ENCODE measurements at places on chromosomes 2 and 18.
A peak's percentile ranks its signal among the peaks of the same experiment; 100 is the strongest.

DNA sequence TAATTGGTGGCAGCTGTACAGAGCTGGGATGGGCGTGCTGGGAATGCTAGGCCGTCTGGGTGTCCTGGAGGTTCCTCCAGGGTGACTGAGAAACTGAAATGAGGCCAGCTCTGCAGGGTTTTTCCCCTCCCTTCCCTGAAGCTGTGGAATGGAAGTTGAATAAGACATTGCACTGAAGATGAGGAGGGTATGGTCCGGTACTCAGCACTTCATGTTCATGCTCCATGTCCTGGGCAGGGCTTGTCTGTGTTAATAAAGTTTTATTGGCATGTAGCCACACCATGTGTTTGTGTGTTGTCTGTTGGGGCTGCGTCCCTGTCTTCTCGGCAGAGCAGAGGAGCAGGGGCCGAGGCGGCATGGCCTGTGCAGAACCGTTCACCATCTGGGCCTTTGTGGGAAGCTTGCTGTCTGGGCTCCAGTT lies 154.0 kb downstream of the LDLRAD4 start:
- no peak for DNase-seq

DNA sequence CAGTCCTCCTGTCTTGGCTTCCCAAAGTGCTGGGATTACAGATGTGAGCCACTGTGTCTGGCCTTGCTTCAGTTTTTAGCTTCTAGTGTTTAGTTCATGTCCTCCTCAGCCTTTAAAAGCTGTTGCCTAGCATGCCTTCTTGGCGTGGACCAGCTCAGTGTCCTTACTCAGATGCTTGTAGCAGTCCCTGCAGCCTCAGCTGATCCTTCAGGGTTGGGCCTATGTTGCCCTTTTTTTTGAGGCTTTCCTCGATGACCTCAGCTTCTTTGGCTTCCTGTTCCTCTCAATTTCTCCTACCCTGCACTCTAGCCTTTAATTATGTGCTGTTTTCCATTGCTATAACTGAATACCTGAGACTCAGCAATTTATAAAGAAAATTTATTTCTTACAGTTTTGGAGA lies 57.7 kb downstream of the TANC1 start:
- no peak for DNase-seq

GRCh38 chr2:101003278-101003775 lies 1.2 kb downstream of the RPL31 start:
- DNase-seq, result no peak

DNA sequence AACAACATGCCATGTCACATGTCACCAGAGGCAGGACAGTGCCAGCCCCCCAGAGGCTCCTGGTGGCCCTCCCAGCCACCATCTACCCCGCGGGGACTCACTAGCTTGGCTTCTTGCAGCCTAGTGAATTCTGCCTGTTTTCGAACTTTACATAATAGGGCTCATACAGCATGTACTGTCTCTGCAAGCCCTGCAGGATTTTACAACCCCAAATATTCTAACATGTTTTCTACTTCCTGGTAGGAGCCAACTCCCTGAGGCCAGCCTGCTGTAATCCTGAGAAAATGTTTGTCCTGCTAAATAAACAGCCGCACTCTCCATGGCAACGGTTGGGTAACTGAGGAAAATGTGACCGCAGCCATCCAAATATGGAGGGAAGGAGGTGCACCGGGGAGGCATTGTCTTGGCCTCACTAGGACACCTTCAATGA lies 2.7 kb downstream of the PER2 start:
- DNase-seq, result no peak

DNA sequence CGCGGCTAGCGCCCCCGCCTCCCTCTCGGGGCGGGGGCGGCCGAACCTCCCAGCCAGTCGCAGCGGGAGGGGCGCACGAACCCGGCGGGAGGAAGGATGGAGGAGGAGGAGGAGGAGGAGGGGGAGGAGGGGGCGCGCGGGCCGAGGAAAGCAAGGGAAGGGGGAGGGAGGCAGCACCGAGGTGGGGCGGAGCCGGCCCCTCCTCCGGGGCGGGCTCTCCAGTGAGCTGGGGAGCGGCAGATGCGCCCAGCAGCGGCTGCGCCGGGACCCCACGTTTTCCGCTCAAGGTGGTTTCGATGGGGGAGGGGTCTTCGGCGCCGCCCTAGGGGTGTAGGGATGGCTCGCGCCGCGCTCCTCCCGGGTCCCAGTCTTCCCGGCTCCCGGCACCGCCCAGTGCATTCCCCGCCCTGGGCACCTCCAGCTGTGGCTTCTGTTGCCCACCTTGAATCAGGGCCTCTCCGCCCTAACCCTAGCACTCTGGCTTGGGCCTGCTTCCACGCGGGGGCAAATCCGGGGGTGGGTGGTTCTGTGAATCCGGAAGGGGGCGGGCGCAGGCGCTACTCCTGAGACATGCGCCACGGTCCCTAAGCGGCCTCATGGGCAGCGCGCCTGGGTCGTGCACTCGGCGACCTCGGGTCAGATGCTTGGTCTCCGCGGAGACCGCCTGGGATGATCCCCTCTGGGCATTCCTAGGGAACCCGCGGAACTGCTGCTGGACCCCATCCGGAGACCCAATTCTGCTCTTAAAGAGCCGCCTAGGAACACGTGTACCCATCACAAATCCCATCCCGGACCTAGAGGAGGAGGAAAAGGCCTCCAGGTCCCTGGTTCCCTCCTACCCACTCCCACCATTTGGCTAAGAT lies at the start of gene FBXO41:
FBXO41 (minus strand) TSS at position 183 of the 863 bp plus-strand sequence. CDS start 14,848 bp downstream, outside the sequence.
- peak; percentile 95 for DNase-seq

Data from GM13976 (cell line).